ENCODE measurements at places on chromosomes 3 and 15.

GRCh38 chr3:150544041-150544440, 2.3 kb downstream of the SERP1 start:
- DNase-seq = no peak

DNA sequence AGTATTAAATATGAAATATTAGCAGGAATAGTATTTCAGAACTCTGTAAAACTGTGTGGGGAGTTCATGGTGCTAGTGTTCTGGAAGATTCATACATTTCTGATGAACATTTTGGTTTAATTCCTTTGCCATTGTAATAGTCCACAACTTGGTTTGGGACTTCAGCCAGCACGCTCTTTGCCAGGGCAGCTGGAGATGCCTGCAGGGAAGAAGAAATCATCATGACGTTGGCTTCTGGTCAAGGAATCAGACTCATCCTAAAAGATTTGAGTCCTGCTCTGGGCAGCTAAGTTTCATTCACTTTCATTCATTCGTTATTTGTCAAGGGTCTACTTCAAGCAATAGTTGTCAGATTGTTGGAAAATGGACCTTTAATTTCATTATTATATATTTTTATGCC, 32.4 kb upstream of the MRPL3 start:
- no peak for DNase-seq

DNA sequence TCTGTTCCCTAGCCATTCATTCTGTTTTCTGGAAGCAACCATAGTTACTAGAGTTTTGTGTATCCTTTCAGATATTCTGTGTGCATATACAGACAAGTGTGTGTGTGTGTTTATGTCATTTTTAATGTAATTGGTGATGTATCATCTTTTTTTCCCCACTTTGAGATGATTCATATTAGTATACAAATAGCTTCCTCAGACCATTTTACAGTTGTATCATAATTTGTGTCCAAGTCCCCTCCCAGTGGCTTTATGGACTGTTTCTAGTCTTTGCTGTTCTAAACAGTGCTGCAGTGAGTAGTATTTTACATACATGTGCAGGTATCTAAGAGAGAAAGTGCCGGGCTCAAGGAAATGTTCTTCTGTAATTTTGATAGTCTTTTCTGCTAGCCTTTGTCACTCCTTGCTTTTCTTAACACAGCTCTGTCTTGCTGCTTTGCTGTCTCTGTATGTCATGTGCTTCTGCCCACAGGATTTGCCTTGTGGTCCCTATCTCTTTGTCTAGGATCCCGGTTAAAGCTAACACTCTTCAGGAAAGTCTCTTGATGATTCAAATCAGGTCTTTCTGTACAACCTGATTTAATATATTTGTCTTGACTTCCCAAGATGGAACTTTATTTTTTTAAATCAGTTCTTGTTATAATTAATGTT, 31.5 kb upstream of the FBXL22 start:
- DNase-seq = no peak

DNA sequence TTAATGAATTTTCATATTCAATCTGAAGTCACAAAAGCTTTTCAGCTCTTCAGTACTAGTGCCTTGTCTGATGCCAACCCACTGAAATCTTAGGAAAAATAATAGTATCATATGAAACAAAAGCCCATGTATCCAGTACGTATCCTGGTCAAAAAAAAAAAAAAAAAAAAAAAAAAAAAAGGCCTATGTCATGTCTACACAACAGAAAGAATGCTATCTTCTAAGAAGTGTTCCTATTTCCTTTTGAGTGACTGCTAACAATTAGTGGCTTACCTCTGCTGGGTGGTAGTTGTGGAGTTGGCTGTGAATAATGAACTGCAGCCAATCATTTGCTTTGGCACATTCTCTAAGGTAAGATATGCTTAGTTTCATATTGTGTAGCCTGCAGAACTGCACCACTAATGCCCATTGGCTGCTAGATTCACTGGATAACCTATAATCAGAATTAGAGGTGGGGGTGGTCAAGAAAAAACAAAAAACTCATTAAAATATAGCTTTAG, 59.6 kb downstream of the EIF3J start:
- DNase-seq = no peak

DNA sequence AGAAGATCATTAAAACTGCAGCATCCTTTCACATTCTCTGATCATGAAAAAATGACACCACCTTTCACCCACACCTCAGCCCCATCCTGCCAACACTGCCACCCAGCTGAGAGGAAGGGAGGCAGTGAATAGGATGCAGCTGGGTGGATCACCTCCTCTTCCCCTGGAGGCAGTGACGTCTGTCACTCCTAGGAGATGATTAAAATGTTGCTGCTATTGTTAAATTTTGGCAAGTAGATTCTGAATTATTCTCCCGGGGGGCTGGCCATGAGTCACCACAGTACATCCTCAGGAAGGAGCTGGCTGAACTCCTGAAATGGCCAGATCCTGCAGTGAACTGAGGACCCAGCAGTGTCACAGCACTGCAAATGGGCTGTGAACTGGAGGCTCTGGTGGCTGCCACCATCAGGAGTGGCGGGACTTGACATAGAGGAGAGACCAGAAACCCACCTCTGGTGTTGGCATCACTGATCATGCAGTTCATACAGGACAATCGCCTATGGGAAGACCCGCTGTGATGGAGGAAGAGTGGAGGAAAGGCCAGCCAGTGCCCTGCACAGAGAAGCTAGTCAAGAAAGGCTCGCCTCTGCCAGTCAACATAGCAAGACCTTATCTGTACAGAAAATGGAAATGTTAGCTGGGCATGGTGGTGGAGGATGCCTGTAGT, 199.1 kb downstream of the FAM43A start:
- DNase-seq = no peak

GRCh38 chr15:52159645-52160044, 31.5 kb downstream of the GNB5 start:
- DNase-seq = no peak

- no peak for DNase-seq
Measured at GRCh38 chr3:174153871-174154270, 705.3 kb upstream of the NAALADL2 start.

DNA sequence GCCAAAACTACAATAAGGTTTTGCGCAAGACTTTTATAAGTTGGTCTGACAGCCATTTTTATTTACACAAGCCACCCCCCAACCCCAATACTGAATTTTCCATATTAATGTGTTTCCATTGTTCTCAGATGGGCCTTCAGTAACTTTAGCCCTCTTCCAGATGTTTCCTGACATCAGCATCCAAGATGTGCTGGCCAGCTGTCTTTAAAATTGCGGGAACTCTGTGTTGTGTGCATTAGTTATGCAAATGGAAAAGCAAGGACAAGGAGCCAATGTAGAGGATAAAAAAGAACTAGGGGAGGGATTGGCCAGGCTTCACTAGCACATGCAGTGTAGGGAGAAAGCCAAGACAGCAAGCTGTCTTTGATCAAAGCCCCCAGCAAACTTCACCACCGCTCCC, 45.4 kb downstream of the COMMD2 start:
- DNase-seq = no peak

- no peak for DNase-seq
Measured at GRCh38 chr15:68439506-68439905, 7.5 kb upstream of the ITGA11 start.

GRCh38 chr3:37862903-37863815, 1.5 kb downstream of the CTDSPL start:
- peak; percentile 56 for DNase-seq

DNA sequence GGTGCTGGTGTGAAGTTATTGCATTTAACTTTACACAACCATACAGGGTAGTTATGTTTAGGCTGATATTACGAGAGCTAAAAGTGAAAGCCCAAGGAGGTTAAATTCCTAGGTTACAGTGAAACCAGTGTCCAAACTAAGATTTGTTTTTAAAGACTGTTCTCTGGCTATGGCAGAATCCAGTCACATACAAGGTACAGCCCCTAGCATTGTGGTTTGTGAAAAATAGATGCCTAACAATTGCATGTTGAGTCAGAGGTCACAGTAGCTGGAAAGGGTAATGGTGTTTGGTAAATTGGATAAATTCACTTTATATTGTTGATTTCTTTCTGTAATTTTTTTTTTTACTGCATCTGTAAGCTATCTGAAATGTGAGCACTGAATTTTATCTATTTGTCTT, 614.6 kb upstream of the TBL1XR1 start:
- no peak for DNase-seq

GRCh38 chr3:149658744-149659497, 1.1 kb upstream of the WWTR1 start:
- peak; percentile 72 for DNase-seq

DNA sequence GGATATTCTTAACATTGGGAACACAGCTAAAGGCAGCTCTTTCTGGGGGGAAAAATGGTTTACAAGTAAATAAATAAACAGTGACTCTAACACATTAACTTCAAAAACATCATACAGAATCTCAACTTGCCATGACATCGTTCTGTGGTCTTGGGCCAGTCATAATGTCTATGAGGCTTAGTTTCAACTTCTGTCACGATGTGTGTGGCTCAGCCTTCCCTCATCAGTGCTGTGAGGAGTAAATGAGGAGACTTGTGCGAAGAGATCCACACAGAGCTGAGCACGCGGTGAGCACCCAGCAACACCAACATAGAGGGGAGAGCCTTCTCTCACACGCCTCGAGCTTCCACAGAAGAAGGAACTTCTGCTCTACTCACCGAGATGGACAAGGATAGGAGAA, 49.0 kb downstream of the DZIP1L start:
- DNase-seq = no peak

- DNase-seq = peak; percentile 36
Measured at GRCh38 chr15:70664494-70664893, 98.9 kb downstream of the UACA start.

DNA sequence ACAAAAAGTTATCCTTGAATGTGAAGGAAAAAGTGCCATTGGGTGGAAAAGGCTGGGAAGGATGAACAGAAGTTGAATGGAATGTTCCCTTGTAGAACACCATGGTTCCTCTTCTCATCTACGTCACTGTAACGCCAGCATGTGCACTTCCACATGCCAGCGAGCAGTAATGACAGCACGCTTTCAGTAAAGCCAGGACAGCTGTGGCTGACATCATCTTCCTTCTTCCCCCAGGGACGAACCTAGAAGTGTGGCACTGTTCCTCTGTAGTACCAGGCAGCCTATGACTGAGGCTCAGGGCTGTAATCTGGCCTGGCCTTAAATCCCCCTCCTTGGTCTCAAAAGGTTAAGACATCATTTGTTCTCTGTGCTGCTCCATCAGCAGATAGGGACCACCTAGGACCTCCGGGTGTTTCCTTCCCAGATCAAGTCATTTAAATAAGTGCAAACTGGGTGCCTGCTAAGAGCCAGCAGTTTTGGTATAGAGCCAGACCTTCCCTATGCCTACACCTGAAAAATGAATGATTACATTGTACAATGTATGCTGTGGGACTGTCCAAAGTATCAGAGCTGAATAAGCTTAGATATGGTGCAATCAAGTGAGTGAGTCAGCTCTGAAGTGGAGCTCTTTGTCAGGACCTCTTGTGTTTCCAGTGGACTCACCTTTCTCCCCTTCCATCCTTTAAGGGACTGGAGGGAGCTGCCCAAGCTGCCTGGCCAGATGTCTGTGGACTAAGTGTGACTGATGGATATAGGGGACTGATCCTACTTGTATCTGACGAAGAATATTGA, 5.6 kb upstream of the SRPRB start:
- no peak for DNase-seq

DNA sequence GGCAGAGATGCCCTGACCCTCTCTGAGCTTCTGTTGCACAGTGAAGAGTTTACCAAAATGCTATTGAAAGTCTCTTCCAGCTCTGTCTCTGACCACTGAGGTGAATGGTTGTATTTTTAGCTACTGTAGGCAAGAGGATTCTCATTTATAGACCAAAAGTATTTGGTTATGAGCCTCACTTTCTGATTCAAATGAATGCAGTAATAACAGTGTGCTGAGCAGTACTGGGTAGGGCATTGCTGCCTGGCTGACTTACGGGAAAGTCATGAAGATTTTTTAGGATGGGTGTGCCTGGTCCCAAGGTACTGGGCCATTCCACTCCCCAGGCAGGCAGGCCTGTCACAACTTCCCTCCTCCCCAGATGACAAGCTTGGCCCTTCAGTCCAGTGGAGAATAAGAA, 15.5 kb downstream of the PLA1A start:
- no peak for DNase-seq

GRCh38 chr15:33028495-33028894, 166.0 kb downstream of the FMN1 start:
- DNase-seq = peak; percentile 49

DNA sequence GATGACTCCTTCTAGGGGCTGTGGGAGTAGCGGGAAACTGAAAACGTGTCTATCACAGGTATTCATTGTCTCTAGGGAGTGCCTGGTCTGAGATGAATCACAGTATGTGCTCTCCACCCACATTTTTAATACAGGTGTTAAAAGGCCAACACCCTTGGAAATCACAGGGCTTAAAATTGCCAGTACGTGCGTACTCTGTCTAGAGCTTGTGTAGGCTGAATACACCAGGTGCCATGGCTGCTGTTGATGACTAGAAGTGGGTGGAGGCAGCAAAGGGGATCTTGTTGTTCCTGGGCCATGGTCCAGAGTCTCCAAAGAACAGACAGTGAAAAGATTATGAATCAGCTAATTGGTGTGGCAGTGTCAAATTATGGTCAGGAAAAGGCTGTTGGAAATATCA, 35.1 kb upstream of the P3H2 start:
- no peak for DNase-seq

All from right cardiac atrium (tissue), 5 donors.